ENCODE measurements at places on chromosomes 2 and 18. TPM values are rescaled to one million over a fixed set of nuclear protein-coding genes. Genes with fewer than 3 reads are reported as not detected.

Gene TLX2
- polyA plus RNA-seq: 0.07 TPM

DNA sequence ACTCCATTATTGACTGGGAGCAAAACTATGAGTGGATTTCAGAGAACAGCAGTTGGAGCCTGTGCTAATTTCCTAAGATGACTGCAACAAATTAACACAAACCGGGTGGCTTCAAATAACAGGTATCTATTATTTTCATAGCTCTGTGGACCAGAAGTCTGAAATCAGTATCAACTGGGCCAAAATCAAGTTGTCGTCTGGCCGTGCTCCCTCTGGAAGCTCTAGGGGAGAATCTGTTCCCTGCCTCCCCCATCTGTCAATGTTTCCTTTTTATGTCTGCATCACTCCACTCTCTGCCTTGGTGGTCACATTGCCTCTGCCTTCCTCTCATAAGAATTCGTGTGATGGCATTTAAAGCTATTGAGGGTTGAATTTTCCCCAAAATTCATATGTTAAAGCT, 269.8 kb downstream of the TMX3 start:
- DNase-seq: no peak

GRCh38 chr2:209472112-209472832, 48.4 kb downstream of the MAP2 start:
- DNase-seq: no peak

DNA sequence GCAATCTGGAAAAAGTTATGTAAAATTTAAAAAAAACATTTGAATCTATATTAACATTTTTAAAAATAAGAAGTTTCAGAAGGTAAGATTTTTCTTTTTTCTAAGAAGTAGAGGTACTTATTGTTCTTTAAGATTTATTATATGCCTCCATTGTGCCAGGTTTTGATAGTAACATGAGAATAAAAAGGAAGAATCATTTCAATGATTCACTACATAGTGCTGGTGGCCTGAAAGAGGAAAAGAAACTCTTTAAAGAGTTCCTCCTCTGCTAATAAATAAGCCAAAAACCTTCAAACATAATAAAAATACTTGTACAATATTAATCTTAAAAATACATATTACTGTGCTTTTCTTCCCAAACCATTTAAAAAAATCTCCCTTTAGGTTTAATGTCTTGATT, 69.0 kb downstream of the ANKRD44 start:
- no peak for DNase-seq

Gene TRABD2A
- polyA plus RNA-seq: 0.96 TPM

Gene ATG9A
- polyA plus RNA-seq: 49.5 TPM

- DNase-seq: no peak
Observed at GRCh38 chr18:9526458-9526857, 51.1 kb downstream of the RALBP1 start.

- DNase-seq: peak; percentile 64
Observed at GRCh38 chr18:54679318-54680149, 88.5 kb downstream of the DYNAP start.

Gene PMAIP1
- 3.6 TPM for polyA plus RNA-seq

DNA sequence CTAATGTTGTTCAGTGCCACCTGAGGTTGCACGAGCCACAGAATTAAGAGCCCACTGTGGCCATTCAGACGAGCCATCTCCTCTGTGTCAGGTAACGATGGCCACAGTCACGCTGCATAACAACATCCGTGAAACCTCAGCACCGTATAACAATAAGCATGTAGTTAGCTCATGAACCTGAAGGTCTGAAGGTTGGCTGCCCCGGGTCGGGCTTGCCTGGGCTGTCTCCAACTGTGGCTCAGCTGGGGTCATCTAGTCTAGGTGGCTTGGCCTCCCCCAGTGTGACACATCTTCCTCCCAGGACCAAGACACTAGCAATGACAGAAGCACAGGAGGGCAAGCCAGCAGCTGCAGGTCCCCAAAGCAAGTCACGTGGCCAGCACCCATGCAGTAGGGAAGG, 258.0 kb downstream of the GLI2 start:
- DNase-seq: no peak

Gene TEX44
- not detected for polyA plus RNA-seq

GRCh38 chr2:112480530-112481049, 1.4 kb upstream of the TTL start:
- peak; percentile 20 for DNase-seq

GRCh38 chr2:197628043-197628500, 47.3 kb downstream of the RFTN2 start:
- DNase-seq: no peak

DNA sequence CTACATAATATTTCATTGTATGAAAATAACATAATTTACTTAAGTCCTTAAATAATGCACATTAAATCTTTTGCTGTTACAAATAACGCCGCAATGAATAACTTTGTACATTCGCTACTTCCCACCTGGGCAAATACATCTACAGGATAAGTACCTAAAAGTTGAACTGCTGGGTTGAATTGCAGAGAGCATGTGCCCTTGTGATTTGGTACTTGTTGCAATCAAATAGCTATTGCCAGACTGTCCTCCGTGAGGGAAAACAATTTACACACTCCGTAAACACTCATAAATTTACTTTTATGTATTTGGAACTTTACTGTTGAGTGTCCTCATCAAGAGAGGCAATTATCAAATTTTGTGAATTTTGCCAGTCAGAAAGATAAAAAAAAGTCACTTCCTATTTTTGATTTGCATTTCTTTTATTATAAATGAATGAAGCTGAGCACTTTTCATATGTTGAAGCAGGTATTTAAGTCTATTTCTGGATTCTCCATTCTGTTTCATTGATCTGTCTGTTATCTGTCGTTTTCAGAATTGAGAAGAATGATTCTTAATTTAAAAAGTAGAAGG, 140.8 kb upstream of the SERTAD2 start:
- DNase-seq: no peak

Gene TMEM17
- 6.8 TPM for polyA plus RNA-seq

Gene ALPI
- polyA plus RNA-seq: 0.10 TPM

Gene KHK
- 47.9 TPM for polyA plus RNA-seq

GRCh38 chr2:226797989-226798421, 1.6 kb downstream of the IRS1 start:
- DNase-seq: no peak

DNA sequence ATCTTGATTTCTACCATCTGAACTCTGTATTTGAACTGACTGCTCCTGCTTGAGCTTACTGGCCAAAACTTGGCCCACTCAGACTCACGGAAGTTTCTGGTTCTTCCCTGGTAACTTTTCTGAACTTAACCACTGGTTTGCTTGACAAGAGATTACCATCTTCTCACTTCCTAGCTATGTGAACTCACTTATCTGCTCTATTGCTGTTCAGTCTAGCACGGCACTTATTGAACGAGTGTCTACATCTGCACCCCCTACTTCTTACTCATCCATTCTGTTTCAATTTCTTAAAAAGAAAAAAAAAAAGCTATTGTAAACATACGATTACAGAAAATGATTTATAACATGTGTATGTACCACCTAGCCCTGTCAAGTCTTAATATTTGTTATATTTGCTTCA, 9.0 kb downstream of the CKAP2L start:
- DNase-seq: no peak

Gene CYP20A1
- polyA plus RNA-seq: 28.5 TPM

Gene FOXI3
- polyA plus RNA-seq: 0.22 TPM

DNA sequence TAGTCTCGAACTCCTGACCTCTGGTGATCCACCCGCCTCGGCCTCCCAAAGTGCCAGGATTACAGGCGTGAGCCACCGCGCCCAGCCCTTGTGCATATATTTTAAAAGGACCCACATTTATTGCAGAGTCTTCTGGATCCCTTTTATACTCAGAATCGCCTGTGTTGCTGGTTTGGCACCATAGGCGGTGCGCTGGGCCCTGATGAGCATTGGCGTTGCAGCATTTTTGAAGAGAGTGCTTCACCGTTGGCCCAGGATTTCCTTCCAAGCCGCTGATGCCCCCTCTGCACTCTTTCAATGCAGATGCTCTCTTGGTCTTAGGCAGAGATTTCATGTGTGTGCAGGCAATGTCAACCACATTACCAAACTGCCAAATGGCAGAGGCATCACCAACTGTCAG, 13.5 kb upstream of the TFCP2L1 start:
- no peak for DNase-seq

Gene ABHD1
- polyA plus RNA-seq: 1.4 TPM

Gene FAM237A
- not detected for polyA plus RNA-seq

- DNase-seq: no peak
Observed at GRCh38 chr2:147850838-147851237, 6.0 kb downstream of the ACVR2A start.

DNA sequence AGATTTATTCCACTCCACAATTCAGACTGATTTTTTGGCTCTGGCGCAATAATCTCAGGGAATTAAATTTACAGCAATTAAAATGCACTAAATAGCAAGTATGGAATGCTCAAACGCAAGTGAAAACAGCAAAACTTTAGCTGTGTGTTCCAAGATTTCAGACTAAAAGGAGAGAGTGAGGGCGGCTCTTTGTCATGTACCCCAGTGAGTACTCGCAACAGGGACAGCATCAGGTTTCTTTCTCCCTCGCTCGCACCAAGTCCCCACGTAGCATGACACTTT, 1.1 kb downstream of the ROCK2 start:
- DNase-seq: no peak

Gene GDF7
- polyA plus RNA-seq: 2.6 TPM

Gene MEIS1
- polyA plus RNA-seq: 164 TPM

GRCh38 chr2:28898048-28898447, 3.6 kb downstream of the WDR43 start:
- DNase-seq: no peak

Gene TMEM198
- 2.5 TPM for polyA plus RNA-seq

DNA sequence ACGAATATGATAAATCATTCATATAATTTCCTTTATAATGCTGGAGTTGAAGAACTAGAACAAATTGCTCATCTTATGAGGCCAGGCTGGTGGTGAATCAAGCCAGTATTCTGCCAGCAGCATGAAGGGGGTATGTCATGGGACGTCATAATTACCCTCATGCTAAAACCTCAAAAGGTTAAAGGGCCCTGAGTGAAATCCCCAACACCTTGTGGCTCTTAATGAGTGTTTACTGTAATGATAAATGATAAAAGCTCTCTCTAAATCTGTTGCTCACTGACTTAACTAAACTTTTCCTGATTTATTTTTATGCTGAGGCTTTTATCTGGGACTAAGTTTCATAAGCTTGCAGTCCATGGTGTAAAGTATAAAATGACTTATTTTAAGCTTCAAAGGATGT, 18.3 kb upstream of the NEDD4L start:
- DNase-seq: no peak
